ENCODE measurements at places on chromosomes 6 and 20. TPM values are rescaled to one million over a fixed set of nuclear protein-coding genes. Genes with fewer than 3 reads are reported as not detected.

The HLA-DOB gene
- 5.7 TPM for total RNA-seq

GRCh38 chr6:321158-321438, 28.8 kb downstream of the DUSP22 start:
- DNase-seq = no peak

DNA sequence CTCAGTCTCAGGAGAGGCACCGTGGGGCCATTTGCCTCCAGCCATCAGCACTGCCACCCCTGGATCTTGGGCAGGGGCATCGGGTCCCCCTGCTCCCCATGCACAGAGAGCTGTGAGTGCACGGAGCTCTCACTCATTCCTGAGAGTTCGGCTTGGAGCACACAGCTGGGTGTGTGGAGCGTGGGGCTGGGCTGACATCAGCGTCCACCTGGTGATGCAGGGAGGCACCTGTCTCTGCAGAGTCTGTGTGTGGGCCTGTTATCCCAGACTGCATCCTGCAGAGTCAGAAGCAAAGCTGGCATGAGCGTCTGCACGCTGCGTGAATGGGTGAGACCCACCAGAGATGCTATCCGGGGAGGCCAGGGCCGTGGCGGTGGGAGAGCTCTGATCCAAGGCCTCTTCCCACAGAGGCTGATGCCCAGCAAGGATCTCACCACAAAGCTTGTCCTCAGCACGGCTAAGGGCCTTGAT, 248.8 kb upstream of the AFDN start:
- DNase-seq = no peak

DNA sequence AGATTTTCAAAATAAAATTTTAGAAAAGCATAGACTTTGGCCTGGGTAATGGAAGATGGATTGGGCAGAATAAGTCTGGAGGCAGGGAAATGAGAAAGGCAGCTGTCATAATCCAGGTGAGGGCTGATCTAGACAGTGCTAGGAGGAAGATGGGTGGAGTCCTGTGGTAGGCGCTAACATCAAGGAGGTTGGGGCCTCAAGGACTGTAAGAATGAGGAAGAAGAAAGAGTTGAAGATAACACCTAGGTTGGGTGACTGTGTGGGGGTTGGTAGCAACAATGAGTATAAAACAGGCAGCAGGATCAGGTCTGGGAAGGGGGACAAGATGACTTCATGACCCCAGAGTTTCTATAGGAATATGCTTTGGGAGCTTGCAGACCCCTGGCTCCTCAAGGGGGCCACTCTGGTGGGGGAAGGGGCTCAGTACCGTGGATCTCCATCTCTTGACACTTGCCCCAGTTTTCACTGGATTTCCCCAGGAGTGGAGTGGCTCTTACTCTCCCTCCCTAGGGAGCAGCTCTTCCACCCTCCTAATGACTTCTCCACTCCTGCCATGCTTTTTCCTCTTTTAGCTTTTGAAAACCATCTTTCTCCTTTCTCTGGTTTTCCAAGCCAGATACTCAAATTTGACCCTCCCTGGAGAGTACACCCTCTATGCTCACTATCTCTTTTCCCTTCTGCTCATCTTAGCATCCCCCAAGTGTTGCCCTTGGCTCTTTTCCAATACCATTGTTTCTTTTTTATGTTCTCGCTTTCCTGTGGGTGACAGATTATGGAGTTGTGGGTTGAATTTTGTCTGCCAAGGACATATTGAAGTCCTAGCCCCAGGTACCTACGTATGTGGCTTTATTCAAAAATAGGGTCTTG, 14.8 kb downstream of the TRIM31 start:
- DNase-seq = no peak

DNA sequence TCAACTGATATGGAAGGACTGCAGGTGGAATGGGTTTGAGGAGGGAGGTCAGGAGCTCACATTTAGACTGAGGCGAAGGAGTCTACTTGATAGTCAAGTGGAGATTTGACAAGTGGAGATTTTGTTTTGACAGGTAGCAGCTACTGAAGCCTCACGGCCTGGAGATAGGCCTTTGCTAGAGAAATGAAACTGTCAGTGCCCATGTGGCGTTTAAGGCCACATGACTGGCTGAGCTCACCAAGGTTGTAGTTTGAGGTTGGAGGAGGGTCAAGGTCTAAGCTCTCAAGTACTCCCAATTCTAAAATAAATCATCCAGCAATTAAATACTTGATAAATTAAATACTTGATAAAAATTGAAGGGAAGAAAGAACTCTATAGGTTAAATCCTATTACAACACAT, 80.1 kb upstream of the C6orf118 start:
- DNase-seq = no peak

The TP53TG5 gene
- not detected for total RNA-seq

- no peak for DNase-seq
These were observed 10.5 kb upstream of the HSF2 start for GRCh38 chr6:122388945-122389344.

GRCh38 chr6:108559884-108560462, 744 bp upstream of the FOXO3 start:
- DNase-seq = peak; percentile 88

DNA sequence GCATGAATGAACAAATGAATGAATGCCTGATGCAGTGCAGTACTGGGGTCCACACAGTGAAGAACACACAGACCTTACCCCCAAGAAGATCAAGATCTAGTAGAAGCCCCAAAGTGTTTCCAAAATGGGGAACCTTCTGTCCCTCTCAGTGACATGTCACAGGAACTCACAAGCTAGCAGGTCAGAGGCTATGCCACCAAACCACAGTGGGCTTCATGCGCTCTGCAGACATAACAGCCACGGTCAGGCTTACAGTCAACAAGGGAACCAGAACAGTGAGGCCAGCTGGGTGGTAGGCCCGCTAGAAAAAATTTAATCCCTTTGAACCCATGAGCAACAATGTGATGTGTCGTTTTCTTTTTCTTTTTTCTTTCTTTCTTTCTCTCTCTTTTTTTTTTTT, 20.2 kb upstream of the ARFGEF2 start:
- no peak for DNase-seq

DNA sequence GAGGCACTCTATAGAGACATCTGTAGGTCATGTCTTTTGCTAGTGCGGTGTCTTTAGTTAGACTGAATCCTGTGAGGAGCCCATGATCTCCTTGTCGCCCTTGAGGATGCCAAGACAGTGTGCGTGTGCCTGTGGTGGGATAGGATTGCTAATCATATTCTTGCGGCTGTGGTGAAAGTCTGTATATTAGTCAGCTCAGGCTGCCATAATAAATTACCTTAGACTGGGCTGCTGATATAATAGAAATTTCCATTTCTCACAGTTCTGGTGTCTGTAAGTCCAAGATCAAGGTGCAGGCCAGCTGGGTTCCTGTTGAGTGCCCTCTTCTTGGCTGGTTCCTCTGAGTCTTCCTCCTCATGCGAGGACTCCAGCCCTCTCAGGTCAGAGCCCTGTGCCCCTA, 141.2 kb downstream of the JARID2 start:
- peak; percentile 61 for DNase-seq

DNA sequence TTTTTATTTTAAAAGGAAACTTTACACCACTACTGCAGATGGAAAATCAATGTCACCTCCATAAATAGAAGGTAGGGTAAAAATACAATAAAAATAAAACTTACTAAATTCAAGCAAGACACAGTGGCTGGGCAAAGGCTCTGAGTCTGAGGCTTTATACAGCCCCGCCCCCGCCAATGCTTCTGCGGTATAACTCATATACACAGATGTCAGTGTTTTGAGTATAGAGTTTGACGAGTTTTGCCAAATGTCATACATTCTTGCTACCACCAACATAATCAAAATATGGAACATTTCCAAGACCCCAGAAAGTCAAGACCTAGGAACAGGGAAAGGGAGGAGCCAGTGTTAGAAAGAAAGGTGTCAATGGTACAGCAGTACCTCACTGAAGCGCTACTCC, 12.8 kb downstream of the NFATC2 start:
- no peak for DNase-seq

- no peak for DNase-seq
These were observed 100.3 kb downstream of the SMOC2 start for GRCh38 chr6:168541307-168541706.

DNA sequence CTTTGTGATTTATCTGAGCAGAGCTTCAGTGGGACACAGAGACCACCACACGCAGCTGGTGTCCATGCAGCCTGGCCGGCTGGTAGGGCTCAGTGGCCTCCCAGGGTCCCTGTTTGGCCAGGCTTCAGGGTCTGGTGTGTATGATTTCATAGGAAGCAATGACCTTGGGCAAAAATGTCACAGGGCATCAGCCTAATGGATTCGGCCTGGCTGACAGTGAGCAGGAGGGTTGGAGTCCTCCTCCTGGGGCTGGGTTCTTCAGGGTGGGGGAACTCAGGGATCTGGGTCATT, 47.7 kb downstream of the UBE2V1 start:
- DNase-seq = no peak

DNA sequence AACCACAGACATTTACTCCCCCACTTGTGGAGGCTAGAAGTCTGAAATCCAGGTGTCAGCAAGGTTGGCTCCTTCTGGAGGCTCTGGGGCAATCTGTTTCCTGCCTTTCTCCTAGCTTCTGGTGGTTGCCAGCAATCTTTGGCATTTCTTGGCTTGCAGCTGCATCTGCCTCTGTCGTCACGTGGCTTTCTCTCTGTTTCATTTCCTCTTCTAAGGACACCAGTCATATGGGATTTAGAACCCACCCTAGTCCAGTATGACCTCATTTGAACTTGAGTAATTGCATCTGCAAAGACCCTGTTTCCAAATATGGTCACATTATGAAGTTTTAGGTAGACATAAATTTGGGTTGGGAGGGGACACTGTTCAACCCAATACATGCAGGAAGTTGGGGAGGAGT, 56.2 kb upstream of the EPB41L1 start:
- peak; percentile 71 for DNase-seq

The GTF2H4 gene
- 11.4 TPM for total RNA-seq

DNA sequence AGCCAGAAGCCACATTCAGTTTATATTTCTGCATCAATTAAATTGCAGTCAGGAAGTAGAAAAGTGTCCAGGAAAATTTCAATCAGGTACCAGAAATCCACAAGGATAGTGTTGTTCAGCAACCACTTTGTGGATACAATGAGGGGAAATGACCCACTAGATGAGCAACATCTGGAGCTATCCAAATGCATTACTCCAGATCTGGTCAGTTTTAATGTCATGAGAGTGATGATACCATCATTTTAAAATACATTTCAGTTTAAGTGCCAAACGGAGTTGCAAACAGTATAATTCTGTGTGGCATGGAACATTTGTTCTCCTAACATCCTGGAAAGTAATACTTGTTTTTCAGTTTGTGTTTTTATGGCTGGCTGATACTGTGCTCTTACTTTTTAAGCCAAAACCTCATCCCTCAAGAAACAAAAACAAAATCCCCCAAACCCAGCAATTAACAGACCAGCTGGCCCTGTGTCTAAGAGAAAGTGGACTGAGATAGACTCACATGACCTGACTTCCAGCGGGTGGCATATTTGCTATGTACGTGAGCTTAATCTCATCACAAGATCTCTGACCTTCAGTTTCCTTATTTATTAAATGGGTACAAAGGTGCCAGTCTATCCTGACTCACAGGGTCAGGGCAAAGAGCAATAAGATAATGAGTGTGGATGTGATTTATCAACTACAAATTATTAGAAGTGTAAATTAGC, 58.8 kb upstream of the CNKSR3 start:
- no peak for DNase-seq

DNA sequence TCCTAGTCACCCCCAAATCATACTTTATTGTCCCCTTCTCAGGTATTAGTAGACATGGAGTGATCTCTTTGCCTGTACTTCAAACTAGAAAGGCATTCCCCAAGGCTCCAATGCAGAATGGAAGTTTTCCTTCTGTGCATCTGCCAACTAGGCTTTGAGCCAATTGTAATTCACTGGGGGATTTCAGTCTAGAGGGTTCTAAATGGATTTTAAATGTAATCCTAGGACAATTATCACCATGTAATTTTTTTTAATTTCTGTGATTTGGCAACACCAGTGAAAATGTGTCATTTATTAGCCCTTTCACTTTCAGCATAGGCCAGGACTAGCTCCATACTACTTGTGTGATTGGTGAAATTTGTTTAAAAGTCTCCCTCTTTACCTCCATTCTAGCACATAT, 557.6 kb upstream of the MARCKS start:
- DNase-seq = no peak

The BMP5 gene
- not detected for total RNA-seq

DNA sequence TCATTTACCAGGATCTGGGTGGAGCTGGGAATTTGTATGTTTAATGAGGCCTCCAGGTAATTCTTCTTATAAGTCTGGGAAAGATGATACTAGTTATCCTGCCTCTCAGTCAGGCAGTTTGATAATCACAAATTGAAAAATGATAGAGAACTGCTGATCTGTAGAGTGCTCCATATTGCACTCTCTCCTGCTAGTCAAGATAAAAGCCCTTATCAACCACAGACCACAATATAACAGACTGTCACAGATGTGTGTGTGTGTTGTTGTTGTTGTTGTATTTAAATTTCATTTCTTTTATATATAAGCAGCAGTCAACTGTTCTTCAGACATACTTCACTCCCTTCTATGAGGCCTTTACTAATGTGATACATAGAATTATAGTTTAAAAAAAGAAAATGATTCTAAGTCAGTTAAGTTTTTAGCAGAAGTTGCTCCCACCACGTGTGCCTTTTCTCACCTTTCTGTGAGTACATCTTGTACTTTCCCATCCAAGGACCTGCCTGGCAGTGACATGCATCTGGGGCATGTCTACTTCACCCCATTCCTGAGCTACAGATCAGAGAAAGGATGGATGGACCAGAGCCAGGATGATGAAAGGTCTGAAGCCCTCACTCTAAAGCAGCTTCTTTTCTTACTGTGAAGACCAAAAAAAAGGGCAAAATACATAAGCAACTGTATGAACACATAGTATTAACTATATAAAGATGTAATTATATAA, 29.8 kb downstream of the TENT5A start:
- DNase-seq = no peak

DNA sequence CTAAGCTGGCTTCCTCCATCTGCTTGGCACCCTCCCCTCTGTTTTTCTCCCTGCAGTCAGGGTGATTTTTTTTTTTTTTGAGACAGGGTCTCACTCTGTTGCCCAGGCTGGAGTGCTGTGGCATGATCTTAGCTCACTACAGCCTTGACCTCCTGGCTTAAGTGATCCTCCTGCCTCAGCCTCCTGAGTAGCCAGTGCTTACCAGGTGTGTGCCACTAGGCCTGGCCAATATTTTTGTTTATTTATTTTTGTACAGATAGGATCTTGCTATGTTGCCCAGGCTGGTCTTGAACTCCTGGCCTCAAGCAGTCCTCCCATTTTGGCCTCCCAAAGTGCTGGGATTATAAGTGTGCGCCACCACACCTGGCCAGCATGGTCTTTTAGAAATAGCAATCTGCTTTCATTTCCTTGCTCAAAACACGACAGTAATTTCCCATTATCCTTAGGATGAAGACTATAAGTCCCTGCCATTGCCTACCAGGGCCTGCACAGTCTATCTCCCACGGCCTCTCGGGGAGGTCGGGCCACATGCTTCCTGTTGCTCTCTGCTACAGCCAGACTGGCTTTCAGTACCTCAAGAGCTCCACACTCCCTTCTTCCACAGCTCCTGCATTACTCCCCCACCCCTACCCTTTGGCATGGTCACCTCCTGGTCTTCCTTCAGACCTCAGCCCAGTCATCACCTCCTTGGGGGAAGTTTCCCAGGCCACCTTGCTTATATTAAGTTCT, 11.1 kb upstream of the CD164 start:
- no peak for DNase-seq

GRCh38 chr20:9078826-9079731, 10.2 kb downstream of the PLCB4 start:
- no peak for DNase-seq

The COL10A1 gene
- 0.10 TPM for total RNA-seq
